ENCODE measurements at places on chromosomes 4 and X. TPM values are rescaled to one million over a fixed set of nuclear protein-coding genes. Genes with fewer than 3 reads are reported as not detected.

GRCh38 chr4:123545667-123546572 is 149.3 kb downstream of the SPRY1 start:
- peaks cover 5% of the 10 kb centered on the region for H3K36me3 ChIP-seq
- no peak overlapping the region for H3K4me3 ChIP-seq
- DNase-seq = no peak

The GAGE13 gene
- total RNA-seq = not detected

DNA sequence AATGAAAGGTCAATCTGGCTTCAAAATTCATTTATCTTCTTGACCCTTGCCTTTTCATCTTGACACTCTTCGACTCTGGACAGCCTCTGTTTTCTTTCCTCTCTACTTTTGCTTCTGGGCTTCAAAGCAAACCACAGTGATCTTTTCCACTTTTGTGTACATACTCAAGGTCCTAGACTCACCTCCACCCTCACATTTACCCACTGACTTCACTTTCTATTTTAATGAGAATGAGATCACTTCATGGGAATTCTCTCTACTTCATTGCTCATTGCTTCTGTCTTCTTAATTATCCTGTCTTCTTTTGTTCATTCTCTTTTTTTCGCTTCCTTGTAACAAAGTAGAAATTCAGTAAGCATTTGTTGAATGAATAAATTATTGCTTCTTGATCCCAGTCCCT is 330.1 kb upstream of the HAND2 start:
- H3K36me3 ChIP-seq = no peaks in the 10 kb centered on the region
- H3K27ac ChIP-seq = no peak overlapping the region
- no peak for DNase-seq
- no peaks in the 10 kb centered on the region for H3K4me1 ChIP-seq
- no peak overlapping the region for H3K4me3 ChIP-seq

The HERC6 gene
- 10.9 TPM for total RNA-seq

- DNase-seq = no peak
- no peaks in the 10 kb centered on the region for H3K36me3 ChIP-seq
- no peak overlapping the region for H3K4me3 ChIP-seq
- H3K27me3 ChIP-seq = no peaks in the 10 kb centered on the region
- H3K27ac ChIP-seq = no peak overlapping the region
These were observed 867.7 kb upstream of the AGA start for GRCh38 chr4:178309890-178310289.

GRCh38 chr4:56272927-56273326 is 114.4 kb downstream of the AASDH start:
- H3K4me3 ChIP-seq = no peak overlapping the region
- H3K27ac ChIP-seq = no peak overlapping the region
- peaks cover 8% of the 10 kb centered on the region for H3K27me3 ChIP-seq
- no peak for DNase-seq

The OTUD6A gene
- not detected for total RNA-seq

DNA sequence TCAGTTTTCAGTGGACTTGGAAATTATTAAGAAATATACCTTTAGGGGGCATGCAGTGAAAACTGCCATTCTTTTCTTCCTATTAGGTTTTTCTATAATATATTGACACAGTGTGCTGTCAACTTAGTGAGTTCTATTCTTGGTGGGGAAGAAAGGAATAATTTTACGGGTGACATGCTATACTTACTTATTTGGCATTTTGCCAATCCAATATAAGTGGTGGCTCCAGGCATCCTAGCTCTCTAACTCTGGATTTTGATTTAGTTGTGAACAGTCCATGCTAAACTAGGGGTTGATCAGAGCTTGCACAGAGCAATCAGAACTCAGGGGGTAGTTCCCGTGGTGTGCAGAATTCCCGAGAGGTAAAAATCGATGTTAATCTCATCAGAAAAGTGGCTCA is 277.7 kb upstream of the FTHL17 start:
- H3K27ac ChIP-seq = no peak overlapping the region
- no peak overlapping the region for H3K4me3 ChIP-seq
- no peaks in the 10 kb centered on the region for H3K36me3 ChIP-seq
- H3K27me3 ChIP-seq = no peaks in the 10 kb centered on the region
- H3K4me1 ChIP-seq = no peaks in the 10 kb centered on the region

The RIBC1 gene
- total RNA-seq = 1.5 TPM

- DNase-seq = no peak
- H3K4me1 ChIP-seq = peaks cover 19% of the 10 kb centered on the region
- no peak overlapping the region for H3K4me3 ChIP-seq
- no peaks in the 10 kb centered on the region for H3K27me3 ChIP-seq
These were observed 37.0 kb downstream of the SH2D1A start for GRCh38 chrX:124383354-124383753.

DNA sequence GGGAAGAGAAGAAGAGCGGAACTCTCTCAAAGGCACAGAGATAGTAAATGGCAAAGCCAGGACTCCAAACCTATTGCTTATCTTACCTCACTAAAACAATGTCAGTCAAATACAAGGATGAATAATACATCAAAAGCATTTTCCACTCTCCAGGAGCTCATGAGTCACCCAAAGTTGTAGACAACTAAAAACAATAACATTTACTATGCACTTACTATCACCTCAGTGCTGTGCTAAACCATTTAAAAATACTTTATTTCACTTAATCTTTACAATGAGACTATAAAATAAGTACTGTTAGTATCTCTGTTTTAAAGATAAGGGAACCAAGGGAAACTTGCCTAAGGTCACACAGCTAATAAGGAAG is 163.2 kb upstream of the SPANXC start:
- H3K27ac ChIP-seq = no peak overlapping the region
- no peak overlapping the region for H3K4me3 ChIP-seq
- no peak for DNase-seq
- H3K36me3 ChIP-seq = no peaks in the 10 kb centered on the region
- no peaks in the 10 kb centered on the region for H3K4me1 ChIP-seq

DNA sequence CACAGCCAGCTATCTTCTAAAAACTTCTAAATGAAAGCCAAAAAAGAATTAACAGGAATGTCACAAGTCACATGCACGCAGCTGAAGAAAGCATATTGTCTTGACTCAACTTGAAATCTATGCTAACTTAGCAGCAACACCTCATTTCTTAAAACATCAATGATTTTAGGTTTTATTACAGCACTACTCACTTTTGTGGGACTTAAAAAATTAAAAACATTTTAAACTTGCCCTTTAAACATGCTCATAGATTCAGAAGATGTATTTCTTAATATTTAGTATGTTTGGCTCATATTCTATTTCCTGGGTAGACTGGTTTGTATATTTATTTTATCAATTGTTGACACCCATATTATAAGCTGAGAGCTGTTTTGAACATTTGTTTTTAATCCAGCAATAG is 279.4 kb downstream of the NKX6-1 start:
- H3K4me3 ChIP-seq = no peak overlapping the region
- H3K36me3 ChIP-seq = no peaks in the 10 kb centered on the region
- no peaks in the 10 kb centered on the region for H3K27me3 ChIP-seq
- no peak overlapping the region for H3K27ac ChIP-seq

DNA sequence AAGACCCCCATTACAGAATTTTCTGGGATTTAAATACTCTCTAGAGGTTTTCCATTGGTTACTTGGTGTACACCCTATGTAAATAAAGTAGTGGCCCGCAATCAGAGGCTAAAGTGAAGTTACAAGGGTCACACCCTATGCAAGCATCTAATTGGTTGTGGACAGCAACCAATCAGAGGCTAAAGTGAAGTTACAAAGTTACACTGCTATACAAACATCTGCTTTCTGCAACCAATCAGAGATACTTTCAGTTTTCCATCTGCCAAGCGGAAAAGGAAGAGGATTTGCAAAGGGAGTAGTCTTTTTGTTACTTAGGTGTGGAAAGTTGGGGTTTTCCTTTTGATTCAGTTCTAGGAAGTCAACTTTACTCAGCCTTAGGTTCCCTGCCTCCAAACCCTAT is 2.0 kb upstream of the ATRX start:
- H3K36me3 ChIP-seq = peaks cover 6% of the 10 kb centered on the region
- peak overlapping the region; percentile 55 for H3K4me3 ChIP-seq
- peak overlapping the region; percentile 100 for H3K27ac ChIP-seq
- no peak for DNase-seq
- H3K4me1 ChIP-seq = peaks cover 21% of the 10 kb centered on the region

DNA sequence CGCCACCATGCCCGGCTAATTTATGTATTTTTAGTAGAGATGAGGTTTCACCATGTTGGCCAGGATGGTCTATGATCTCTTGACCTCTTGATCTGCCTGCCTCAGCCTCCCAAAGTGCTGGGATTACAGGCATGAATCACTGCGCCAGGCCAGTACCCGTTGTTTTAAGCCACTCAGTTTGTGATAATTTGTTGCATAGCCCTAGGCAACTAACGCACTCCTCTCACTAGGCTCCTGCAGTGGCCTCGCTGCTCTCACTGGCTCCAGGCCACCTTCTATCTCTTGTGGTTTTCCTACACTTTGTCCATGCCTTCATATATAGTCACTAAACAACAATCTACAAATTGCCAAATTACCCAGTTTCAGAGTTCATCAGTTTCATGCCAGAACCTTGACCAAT is 58.1 kb downstream of the DCHS2 start:
- peaks cover 6% of the 10 kb centered on the region for H3K27me3 ChIP-seq
- no peak for DNase-seq
- no peaks in the 10 kb centered on the region for H3K36me3 ChIP-seq

Measured in natural killer cell treated with Interleukin-12 subunit alpha and Interleukin-12 subunit beta and Interleukin-15 and Interleukin-18, amount 100 ng/mL, for 72 hours (primary cell).